Mesothelial cell of epicardium (in vitro differentiated cells): ENCODE measurements at places on chromosomes 1 and 21. TPM values are rescaled to one million over a fixed set of nuclear protein-coding genes. Genes with fewer than 3 reads are reported as not detected.

- no peak for DNase-seq
Observed at GRCh38 chr1:9247894-9248293, 13.3 kb downstream of the H6PD start.

DNA sequence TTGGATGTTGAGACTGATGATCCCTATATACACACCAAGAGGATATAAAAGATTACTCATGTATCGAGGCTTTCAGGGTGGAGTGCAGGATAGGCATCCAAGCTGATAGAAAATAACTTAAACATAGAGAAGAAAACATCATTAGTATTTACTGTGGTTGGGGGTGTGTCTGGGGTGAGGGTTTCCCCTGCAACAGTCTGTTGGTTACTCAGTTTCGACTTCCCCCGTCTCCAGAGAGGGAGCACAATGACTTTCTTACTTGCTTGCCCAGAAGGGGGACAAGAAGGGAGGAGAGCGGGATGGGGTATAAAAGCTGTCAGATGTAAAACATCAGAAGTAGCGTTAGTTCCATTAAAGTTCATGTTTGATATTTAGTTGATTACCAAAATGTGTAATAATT lies 717.4 kb upstream of the ZP4 start:
- DNase-seq = no peak

DNA sequence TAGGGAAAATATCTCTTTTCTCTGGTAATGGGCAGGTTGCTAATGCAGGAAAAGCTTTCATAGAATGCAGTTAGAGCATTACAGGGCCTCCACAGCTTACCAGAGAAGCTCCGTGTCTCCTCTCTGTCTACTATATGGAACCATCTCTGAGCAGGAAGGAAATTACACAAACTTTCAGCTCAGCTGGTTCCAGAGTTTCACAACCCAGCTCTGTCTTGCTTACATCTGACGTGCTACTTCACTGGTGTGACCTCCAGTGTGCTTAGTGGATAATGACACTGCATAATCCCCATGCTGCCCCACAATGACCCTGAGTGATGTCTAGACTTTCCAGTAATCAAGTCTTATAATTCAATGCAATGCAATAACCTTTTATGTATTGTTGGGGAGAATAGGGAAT lies 4.3 kb upstream of the FGGY start:
- no peak for DNase-seq

The GPR153 gene
- total RNA-seq = 24.6 to 27.5 TPM (median 25.0 TPM) in 3 replicates

The KCNK2 gene
- total RNA-seq = 5.8 to 7.4 TPM (median 6.5 TPM) in 3 replicates
